ENCODE measurements at places on chromosomes 16 and 17.

GRCh38 chr16:63876103-63876502 is 1245.8 kb downstream of the CDH11 start:
- no peak for DNase-seq

- DNase-seq, result no peak
Observed at GRCh38 chr17:29722411-29723198, 99.9 kb upstream of the CORO6 start.

- no peak for DNase-seq
Observed at GRCh38 chr16:4676831-4677230, 16.5 kb upstream of the NUDT16L1 start.

DNA sequence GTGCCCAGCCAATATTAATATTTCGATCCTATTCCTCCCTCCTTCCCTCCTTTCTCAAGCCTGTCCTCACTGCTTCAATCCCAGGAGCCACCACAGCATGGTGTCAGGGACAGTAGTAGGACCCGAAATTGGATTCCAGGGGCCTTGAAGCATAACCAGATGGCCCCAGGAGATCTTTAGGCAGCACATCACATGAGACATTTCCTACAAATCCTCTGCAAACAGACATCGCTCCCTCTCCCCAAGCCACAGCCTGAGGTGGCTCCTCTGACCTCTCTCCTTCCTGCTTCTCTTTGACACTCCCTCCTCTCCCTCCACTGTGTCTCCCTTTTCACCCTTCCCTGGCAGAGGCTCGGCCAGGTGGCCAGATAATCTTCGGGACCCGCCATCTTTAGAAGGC is 76.6 kb downstream of the BMERB1 start:
- DNase-seq, result no peak

- peak; percentile 71 for DNase-seq
Observed at GRCh38 chr17:9512323-9513168, 63.1 kb downstream of the STX8 start.

- no peak for DNase-seq
Observed at GRCh38 chr17:6779411-6779810, 3.4 kb downstream of the FBXO39 start.

DNA sequence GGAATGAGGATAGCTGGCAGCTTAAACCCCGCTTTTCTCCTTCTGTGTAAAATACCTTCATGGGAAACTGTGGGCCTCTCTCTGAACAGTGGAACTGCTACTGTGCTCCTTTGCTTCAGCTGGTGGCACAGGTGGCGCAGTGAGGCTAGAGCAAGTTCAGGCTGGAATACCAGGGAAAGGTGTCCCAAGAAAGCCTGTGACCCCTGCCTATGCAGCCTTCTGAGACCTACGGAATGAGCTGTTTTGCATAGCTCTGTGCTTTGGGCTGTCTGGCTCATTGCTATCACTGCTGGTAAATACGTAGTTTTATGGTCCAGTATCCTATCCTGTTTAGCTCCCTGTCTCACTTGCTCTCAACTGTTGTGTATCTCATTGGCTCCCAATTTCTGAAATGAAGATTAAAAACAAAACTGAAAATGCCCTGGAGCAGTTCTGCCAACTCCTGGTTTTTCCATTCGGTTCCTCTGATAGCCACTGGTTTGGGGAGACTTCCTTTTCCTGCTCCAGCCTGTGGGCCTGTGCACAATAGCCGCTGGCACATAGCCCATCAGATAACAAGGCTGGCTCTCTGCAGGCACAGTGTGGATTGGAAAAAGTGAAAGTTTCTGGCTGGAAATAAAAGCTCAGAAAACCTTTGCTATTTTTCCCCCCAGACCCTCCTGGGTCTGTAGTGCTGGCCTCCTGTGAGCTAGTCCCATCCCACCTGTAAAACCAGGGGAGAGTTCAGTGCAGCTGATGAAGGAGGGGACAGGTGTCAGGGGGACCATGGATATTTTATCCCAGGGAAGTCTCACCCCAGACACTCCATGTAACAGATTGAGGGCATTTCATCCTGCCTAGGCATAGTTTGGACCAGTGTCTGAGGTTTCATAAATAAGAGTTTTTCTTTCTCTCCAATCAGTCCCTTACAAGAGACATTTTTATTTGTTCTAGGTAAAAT is 24.0 kb downstream of the LIMD2 start:
- DNase-seq, result peak; percentile 84

DNA sequence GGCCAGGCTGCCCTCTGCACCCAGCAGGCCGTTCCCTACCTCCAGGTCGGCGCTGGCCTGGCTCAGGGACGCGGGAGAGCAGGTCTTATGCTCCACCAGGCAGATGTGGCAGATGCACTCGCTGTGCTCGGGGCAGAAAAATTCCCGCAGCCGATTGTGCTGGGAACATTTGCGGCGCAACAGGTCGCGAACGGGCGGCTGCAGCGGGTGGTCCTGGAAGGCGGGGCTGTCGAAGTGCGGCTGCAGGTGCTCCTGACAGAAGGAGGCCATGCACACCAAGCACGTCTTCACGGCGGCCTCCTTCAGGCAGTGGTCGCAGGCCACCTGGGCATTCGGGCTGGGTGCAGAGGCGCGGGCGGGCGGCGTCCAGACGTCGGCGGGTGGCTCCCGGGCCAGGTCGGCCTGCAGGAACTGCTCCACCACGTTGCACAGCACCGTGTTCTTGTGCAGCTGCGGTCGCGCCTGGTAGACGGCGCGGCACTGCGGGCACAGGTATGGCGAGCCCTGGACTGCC is 439 bp downstream of the TRIM25 start:
- no peak for DNase-seq

DNA sequence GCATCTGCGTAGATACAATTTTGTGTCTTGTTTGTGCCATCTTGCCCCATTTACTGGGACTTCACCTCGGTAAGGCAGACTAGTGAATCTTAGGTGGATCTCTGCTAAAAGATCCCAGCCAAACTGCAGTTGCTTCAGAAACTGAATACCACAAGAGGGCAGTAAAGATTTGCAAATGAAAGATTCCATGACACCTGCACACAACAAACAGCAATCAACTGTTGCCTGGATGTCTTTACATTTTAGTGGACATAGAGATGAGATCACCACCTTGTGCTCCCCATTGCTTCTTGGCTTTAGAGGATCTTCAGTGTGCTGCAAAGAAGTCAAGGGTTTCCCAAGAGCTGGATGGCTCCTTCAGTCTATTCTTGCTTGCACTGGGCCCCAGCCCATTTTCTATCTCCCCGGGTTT is 119.2 kb upstream of the CACNG5 start:
- DNase-seq, result peak; percentile 43

GRCh38 chr17:76153202-76153601 is 12.2 kb upstream of the FOXJ1 start:
- no peak for DNase-seq

DNA sequence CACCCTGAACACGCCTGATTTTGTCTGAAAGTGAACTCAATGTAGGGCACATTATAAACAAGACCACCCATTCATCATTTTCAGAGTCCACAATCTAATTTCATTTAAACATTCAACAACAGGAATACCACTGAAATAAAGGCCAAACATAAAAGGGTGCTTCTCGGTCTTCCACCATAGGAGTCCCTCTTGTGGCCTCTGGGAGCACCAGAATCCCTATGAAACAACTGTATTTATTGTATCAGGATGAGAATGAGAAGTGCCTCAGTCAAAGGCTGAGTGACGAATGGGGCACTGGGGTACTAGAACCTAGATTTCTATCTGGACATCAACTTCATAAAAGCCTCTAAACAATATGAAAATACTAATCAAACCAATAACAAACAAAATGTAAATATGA is 40.4 kb downstream of the NXPH3 start:
- no peak for DNase-seq

DNA sequence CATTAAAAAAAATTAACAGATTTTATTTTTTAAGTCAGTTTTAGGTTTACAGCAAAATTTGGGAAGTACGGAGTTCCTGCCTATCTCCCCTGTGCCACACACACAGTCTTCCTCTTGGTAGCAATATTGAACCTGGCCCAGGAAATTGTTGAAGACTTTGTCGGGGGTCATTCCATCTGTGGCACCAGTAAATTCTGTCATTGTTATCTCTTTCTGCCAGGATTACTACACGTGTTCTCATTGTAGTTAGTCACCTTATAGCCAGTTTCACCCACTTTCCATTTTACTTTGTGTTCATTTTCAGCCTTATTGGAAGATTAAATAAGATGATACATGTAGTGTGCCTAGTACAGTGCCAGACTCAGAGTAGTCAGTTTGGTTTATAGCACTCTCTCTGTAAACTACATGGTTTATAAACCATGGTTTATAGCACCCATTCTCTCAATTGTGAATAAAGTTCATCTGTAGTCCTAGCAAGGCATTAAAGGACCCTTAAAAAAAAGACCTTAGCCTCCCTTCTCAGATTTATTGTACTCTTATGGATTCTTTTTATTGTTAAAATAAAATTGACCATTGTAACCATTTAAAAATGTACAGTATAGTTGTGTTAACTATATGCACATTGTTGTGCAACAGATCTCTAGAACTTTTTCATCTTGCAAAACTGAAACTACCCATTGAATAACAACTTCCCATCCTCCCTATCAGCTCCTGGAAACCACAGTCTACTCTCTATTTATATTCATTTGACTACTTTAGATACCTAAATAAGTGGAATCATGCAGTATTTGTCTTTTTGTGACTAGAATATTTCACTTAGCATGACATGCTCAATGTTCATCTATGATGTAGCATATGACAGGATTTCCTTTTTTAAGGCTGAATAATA is 36.1 kb downstream of the NLK start:
- DNase-seq, result no peak

DNA sequence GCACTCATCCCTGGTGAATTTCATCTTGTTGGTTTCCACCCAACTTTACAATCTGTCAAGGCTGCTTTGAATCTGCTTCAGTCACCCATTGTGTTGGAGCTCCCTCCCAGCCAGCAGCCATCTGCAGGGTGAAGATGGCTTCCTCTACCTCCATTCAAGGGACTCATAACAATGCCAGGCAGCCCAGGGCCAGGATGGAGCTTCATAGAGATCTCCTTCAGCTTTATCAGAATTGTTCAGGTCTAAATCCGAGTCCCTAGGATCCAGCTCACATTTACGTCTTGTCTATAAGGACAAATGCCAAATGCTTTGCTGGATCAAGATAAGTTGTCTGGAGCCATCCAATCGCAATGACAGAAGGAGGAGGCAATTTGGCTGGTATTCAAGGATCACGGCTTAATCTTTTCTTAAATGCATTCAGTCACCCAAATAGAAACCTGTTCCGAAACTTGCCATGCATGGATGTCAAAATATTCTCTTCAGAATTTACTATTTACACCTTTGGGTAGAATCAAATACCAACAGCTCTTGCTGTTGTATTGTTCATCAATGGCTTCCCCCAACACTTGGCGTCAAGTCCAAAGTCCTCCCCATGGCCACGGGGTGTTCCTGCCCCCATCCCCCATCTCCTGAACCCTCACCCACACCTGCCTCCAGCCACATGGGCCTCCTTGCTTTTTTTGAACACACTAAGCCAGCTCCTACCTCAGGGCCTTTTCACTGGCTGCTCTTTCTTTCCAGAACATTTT is 3.8 kb upstream of the FAM171A2 start:
- no peak for DNase-seq

DNA sequence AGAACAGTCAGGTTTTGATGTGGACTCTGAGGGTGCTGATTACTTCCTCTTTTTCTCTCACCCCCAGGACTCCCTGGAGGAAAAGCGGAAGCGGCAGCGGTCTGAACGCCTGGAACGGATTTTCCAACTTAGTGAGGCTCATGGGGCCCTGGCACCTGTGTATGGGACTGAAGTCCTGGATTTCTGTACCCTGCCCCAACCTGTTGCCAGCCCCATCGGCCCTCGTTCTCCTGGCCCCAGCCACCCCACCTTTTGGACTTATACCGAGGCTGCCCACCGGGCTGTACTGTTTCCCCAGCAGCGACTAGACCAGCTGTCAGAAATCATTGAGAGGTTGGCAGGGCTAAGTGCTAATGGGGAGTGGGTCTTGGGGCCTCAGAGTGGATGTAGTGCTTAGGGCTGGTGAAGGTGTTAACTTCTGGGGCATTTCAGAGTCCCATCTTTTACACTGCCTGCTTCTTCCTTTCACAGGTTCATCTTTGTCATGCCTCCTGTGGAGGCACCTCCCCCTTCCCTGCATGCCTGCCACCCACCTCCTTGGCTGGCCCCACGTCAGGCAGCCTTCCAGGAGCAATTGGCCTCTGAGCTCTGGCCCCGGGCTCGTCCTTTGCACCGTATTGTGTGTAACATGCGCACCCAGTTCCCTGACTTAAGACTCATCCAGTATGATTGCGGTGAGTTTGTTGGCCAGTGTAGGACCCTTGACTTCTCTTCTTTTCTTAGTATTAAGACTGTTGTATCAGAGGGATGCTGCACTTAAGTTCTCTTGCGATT is 19.1 kb upstream of the PHKG2 start:
- DNase-seq, result no peak

GRCh38 chr17:72296456-72296855 is 175.6 kb downstream of the SOX9 start:
- no peak for DNase-seq

GRCh38 chr17:79201536-79202227 is 127.1 kb downstream of the ENGASE start:
- no peak for DNase-seq

- no peak for DNase-seq
Observed at GRCh38 chr17:70130289-70130688, 39.0 kb upstream of the KCNJ2 start.

DNA sequence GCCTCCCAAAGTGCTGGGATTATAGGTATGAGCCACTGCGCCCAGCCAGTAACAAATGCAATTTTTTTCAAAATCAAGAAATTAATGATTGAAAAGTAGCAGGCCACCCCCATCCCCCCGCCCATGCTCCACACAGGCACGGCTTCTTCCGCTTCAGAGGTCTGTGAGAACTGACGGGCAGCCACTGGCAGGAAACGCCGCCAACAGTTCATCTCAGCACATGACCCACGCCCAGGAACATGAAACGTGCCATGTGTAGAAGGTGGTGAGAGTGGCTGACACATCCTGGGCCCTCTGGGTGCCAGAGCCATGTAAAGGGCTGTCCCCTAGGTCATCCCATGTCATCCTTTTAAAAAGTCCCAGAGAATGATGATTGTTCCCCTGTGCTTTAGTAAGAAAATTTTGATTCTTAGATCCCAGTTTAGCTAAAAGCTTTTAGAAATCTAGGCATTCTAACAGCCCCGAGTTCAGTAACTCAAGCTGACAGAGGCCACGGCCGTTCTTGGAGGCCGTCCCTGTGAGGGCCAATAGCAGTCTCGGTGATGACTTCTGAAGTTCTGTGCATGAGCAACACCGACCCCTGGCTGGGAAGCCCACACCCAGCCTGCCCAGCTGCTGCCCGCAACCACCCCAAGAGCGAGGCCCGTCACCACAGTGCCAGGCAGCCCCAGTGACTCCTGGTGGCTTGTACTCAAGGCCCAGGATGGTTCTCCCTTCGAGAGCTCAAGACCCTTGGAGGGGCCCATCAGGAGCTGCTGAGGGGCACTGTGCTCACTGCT is 52.1 kb downstream of the KLHDC4 start:
- DNase-seq, result no peak

GRCh38 chr16:74650966-74651567 is 15.6 kb downstream of the RFWD3 start:
- DNase-seq, result no peak
